ENCODE measurements at places on chromosomes 2 and 18.

DNA sequence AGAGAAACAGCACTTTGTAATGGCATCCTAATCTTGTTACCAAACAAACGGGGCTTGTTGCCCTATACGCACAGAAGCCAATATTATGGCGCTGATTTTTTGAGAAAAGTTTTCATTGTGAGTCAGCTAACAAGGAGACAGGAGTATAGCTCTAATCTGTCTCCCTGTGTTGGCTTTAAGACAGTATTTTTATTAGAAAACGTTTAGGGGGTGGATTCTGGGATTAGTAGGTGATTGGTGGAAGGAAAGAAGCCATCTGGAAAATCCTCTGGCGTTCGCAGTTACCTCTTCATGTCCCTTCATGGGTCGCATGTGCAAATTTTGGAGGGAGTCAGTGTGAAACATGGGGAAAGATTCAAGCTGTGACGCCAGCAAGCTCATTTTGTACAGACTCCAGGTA lies 698 bp upstream of the TMEM237 start:
- DNase-seq, result peak; percentile 20

- no peak for DNase-seq
Observed at GRCh38 chr2:177129610-177130009, 83.0 kb upstream of the HNRNPA3 start.

GRCh38 chr18:48493434-48494230 lies 45.2 kb upstream of the CTIF start:
- no peak for DNase-seq

- DNase-seq, result peak; percentile 62
Observed at GRCh38 chr2:219042750-219043149, 1.4 kb upstream of the CFAP65 start.
